PC-9 (cell line): ENCODE measurements at places on chromosomes 2 and 18. TPM values are rescaled to one million over a fixed set of nuclear protein-coding genes. Genes with fewer than 3 reads are reported as not detected.

Gene LYPD1
- total RNA-seq: 5.1 and 10.3 TPM in 2 replicates

Gene LIMS3
- total RNA-seq: 1.4 and 2.3 TPM in 2 replicates

Gene MROH2A
- 1.4 and 2.9 TPM in 2 replicates for total RNA-seq

Gene GPR45
- total RNA-seq: not detected in 2 replicates

Gene ING5
- 79.7 and 106 TPM in 2 replicates for total RNA-seq

Gene UGT1A3
- total RNA-seq: 60.3 and 67.1 TPM in 2 replicates

Gene MLPH
- 237 and 283 TPM in 2 replicates for total RNA-seq

Gene MYOM1
- total RNA-seq: 0.88 and 1.3 TPM in 2 replicates

Gene XPO1
- total RNA-seq: 228 and 236 TPM in 2 replicates

DNA sequence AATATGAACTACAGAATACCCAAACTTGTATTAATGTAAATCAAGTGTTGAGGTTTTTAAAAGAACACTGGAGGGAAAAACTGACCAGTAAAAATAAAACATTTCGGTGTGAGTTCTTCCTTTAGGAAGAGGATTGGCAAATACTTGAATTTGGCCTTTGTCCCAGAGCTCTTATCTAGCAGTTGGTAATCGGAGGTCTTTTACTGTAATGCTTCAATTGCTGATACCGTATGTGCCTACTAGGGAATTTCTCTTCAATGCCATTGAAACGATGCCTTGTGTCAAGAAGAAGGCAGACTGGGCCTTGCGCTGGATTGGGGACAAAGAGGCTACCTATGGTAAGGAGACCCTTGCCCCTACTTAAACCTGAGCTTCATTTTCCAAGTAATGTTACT, 4.1 kb downstream of the RRM2 start:
- DNase-seq: no peak

- no peak for DNase-seq
Measured at GRCh38 chr18:48922801-48923730, 27.7 kb downstream of the SMAD7 start.

DNA sequence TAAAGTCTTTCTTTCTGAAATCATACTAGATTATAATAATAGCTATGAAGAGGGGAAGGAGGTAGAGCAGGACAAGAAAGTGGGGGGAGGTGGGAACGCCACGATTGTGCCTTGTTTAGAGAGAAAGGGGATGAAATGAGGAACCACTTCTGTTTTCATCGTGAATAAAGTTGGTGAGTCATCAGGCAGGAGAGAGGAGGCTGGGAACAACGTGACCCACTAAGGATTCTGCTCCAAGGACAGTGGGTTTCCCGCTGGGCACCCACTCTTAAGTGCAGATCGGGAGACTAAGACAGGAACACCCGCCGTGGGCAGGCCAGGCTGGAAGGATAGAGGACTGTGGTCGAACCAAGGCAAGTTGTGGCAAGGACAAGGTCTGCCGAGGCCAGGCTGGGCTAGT, 158.2 kb downstream of the L3MBTL4 start:
- DNase-seq: no peak

- DNase-seq: no peak
Measured at GRCh38 chr2:140863713-140864112, 1267.1 kb downstream of the LRP1B start.

DNA sequence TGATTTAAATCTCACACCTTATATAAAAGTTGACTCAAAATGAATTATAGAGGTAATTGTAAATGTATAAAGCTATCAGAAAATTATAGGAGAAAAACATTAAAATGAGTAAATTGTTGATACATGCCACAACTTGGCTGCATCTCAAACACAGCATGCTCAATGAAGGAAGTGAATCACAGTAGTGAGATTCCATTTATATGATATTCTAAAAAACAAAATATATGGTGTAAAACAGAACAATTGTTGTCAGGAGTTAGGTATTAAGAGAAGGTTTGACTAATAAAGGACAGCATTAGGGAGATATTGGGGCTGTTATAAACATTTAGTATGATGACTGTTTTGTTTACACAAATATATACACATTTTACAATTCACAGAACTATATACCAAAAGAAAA, 356.6 kb upstream of the CELF4 start:
- no peak for DNase-seq

DNA sequence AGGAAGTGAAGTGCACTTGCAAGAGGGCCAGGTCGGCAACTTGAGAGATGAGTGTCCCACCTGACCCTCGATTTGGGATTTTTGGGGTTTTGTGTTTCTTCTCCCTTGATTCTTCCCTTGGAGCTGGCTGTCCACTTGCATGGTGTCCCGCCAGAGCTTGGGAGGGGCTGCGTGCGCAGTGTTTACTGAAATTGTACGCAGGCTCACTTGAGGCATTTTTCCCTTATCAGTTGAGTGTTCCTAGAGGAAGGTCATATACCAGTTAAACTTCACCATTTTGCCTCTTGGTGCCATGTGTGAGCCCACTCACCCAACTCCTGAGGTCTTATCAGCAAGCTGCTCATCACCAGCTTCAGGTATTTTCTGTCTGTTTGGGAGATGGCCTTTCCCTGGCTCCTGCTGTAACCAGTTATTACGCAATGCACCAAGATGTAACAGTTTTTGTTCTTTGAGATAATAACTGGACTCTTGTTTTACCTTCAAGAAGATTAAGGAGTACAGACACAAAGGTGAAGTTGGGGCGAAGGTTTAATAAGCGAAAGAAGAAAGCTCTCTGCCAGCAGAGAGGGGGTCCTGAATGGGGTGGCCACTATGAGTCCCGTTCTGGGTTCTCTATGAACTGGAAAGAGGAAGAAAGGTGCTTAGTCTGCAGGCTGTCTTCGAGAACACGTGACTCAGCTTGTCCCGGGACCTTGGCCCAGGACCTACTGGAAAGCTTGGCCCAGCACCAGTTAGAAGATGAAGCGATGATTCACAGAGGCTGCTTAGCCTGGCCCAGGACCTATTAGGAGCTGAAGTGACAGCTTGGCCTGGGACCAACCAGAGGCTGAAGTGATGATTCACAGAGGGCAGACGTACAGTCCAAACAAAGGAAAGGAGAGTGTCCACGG, 21.5 kb upstream of the TXNL4A start:
- DNase-seq: peak; percentile 35
